ENCODE measurements at places on chromosomes 1 and 21.

DNA sequence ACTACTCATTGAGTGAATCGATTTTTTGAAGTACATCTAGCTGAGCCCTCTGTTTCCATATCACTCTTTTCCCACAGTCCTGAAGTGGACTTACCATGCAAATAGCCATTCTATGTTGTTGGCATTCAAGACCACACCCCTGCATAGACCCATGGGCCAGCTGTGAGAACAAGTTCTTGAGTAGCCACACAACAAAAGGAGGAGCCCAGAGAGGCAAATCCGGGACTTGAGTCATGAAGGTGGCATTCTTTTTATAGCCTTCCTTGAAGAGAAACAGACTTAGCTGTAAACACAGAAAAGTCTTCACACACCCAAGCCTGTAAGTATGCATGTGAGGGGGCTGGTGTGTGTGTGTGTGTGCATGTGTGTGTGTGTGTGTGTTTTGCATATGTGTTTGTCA lies 13.8 kb upstream of the SPRR5 start:
- no peak for DNase-seq

DNA sequence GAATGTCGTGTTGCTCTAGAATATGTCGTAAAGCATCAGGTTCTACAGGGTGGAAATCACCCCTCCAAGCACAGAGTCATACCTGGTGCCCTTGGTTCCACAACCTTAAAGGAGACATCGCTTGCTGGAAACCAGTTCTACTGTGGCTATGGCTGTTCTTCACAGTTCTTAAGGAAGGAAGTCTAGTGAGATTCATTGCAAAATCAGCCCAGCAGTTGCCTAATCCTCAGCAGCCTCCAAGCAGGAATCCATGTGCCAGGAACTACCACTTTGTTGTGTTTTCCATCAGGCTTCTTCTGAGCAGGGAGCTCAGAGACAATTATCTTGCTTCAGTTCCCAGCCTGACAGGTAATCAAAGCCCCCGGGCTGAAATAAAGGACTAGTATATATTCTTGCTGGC lies 45.0 kb upstream of the SLC35F3 start:
- no peak for DNase-seq

GRCh38 chr1:15942661-15943327 lies 33.1 kb downstream of the ZBTB17 start:
- DNase-seq, result peak; percentile 15

DNA sequence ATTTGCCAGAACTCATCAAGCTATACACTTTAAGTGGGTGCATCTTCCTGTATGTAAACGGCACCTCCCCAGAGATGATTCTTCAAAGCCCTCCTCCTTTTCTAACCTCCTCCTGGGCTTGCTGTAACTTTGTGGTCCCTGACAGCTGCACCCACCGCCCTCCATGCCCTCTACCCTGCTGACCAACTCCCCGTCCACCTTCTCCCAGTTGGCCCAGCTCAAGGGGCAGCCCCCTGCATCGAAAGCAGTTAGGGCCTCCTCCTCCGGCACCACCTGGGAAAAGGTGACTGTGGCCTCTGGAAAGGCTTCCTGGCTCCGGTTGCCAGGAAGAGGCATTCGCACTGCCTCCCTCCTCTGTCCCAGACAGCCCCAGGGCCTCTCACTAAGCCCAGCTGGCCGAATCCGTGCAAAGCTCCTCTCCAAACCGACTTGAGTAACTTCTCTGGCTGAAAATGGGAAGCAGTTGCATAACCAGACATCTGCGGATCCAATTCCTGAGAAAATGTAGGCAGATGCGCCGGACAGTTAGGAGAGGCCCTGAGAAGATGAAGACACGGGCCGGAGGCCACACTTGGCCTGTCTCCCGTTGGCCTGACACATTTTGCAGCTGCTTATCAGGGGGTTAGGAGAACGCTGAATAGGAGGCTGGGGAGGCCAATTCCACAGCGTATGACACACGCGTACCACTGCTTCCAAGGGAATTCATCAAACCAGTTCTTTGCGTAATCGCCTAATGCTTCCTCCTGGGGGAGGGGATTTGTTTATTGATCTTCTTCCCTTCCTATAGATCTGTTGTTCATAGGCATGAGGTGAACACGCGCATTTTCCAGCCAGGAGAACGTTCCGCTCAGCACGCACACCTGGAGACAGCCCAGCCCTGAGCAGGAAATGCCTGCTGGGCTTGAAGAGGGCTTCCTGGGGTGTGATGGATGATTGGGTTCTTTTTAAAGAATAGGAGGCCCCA lies 48.7 kb upstream of the COL6A2 start:
- DNase-seq, result no peak

DNA sequence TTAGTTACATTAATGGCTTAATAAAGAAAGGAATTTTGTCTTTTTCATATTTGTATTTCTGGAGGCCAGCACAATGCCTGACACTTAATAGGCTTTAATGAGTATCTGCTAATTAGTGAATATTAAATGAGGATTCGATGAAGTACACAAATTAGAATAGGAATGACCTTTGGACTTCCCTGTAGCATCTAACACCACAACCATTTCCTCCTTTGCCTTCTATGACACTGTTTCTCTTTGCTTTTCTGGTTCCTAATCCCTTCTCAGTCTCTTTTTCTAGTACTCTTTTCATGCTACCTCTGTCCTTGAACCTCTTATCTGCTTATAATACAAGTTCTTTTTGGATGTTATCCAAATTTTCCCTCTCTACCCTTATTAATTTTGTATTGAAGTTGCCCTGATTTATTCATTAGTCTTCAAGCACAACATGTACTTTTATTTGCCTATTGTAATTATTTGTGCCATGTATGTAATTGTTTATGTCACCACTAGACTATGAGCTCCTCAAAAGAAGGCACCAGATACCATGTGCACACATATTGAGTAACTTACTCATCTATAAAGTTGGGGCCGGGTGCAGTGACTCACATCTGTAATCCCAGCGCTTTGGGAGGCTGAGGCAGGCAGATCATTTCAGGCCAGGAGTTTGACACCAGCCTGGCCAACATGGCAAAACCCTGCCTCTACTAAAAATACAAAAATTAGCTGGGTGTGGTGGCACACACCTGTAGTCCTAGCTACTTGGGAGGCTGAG lies 23.8 kb downstream of the RPS27 start:
- no peak for DNase-seq

DNA sequence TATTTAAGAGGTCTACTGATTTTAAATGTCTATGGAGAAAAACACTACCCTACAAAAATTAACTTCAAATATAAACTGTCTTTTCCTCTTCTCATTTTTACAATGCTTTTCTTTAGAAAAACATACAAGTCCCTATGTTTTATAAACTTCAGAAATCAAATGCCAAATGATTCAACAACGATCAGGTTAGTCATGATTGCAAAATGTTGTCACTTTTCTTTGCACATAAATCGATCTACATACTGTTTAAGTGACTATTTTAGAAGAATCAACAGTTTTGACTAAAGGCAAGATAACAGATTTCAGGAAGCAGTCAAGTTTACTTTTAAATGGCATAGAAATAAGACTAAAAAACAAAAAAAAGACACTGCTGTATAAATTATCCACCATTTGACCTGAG lies 168.7 kb downstream of the GPATCH2 start:
- DNase-seq, result no peak

GRCh38 chr1:51960262-51960661 lies 30.2 kb downstream of the RAB3B start:
- no peak for DNase-seq

GRCh38 chr21:33332143-33332542 lies 7.4 kb downstream of the IFNAR1 start:
- DNase-seq, result no peak

DNA sequence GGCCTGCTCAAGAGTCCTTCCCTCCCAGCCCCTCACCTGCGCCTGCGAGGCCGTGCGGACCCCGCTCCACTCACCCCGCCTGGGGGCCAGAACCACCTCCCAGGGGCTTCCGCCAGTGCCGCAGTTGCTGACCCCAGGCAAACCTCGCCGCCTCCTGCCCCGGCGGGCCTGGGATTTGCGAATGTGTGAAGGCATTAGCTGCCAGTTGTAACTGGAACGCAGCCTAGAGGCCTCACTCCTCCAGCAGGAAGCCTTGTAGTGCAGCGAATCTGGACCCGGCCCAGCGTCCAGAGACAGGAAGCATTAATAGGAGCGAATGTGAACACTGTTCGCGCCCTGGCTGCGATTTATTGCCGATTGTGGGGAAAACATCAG lies 140.9 kb upstream of the ARHGEF16 start:
- DNase-seq, result no peak
